GM13977 (cell line): ENCODE measurements at places on chromosomes 11 and 22.

DNA sequence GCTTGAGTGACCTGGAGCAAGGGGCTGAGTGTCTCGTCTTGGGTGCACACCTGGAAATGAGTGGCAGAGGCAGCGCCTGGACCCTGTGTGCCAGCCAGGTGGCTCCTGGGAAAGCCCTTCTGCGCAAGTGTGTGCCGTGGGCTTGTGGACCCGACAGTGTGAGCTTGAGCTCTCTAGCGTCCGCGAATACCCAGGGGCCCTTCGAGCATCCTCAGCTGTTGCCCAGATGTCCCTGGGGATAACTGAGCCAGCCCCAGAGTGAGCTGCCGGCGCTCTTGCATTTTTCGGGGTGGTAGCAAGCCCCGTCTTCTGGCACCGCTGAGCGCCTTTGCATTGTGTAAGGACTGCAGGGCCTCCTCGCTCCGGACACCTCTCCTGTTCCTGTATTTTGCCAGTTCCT is 399.2 kb downstream of the TBC1D22A start:
- no peak for DNase-seq

DNA sequence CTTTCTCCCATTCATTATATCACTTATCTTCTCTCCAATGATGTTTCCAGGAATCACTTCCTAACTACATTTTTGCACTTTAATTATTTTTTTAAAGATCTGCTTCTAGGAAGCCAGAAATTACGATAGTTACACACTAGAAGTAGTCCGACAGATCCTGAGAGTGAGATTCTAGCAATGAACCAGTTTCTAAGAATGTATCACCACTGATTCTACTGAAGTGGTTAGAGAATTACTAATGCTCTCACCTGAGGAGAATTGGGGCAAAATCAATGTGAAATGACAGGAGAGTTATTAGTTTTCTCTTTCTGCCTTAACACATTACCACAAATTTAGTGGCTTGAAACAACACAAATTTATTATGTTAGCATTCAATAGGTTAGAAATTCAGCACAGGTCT is 241.2 kb downstream of the CASP12 start:
- DNase-seq, result no peak

DNA sequence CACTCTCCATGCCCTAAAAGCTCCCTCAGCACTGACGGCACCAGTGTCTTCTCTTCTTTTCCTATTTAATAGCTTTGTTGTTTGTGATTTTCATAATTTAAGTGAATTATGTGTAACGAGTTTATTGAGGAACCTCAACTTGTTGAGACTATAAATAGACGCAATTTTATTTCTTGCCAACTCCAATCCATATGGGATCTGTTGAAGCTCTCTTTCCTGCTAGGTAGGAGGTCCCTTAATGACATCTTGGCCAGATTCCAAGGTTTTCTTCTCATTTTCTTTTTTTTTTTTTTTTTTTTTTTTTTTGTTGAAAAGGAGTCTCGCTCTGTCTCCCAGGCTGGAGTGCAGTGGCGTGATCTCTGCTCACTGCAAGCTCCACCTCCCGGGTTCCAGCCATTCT is 14.2 kb downstream of the RTL6 start:
- DNase-seq, result no peak

DNA sequence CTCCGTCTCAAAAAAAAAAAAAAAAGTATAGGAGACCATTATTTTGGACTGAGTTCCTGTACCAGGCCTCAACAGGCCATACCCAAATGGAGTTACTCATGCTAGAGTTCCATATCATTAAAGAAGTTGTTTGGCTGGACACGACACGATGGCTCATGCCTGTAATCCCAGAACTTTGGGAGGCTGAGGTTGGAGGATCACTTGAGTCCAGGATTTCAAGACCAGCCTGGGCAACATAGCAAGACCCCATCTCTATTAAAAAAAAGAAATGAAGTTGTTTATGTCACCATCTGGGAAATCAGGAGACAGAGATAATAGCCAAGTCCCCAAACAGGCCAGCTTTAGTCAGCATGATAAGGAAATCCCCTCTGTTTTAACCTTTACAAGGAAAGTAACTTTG is 6.7 kb upstream of the FNBP4 start:
- DNase-seq, result no peak

DNA sequence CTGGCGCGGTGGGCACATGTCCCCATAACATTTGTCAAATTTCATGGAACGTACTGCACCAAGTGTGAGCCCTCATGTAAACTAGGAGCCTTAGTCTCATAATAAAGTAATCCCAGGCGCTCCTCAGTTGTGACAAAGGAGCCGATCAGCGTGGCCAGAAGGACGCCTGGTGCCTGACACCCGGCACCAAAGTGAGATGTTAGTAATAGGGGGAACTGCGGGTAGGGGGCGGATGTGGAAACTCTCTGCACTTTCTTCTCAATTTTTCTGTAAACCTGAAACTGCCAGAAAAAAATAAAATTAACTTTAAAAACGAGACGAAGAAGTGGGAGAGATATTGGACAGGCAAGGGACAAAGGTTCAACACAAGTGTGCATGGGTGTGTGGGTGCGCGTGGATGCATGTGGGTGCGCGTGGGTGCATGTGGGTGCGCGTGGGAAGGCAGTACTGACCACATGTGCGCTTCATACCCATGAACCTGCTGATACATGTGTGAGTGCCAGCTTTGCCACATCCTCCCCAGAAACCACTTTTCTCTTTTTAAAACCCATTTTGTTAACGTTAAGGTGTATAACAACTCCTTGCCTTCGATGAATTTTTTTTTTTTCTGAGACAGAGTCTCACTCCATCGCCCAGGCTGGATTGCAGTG is 55.4 kb upstream of the LINC01488 start:
- DNase-seq, result no peak
